ENCODE measurements at places on chromosomes 5 and 9.

DNA sequence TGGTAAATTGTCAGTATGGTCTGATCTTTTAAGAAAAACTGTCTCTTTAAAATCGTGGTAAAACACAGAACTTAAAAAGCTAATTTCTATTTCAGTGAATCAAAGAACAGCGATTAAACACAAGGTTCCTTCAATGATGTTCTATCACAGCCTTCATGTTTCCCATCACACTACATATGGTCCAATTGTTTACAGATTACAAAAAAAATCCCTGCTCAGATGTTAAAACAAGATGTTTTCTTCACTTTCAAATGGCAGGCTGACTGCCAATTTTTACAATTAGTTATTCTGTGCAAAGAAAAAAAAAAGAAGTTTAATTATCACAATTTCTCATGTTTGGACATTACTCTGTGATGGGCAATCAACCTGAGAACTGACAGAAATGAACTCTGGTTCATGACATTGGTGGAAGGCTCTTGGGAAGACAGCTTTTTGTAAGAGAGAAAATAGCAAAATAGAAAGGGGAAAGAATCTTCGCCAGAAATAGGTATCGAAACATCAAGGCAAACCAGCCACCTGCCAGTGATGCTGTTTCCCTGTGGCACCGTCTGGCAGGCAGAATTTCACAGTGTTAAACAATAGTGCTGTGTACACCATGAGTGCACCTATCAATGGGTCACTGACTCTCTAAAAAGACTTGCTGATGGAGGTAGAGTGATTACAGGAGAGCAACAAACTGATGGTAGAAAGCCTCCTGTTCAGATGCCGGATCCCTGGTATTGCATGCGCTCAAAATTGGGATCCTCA, 1020.0 kb upstream of the ARRDC3 start:
- peak; percentile 47 for DNase-seq

DNA sequence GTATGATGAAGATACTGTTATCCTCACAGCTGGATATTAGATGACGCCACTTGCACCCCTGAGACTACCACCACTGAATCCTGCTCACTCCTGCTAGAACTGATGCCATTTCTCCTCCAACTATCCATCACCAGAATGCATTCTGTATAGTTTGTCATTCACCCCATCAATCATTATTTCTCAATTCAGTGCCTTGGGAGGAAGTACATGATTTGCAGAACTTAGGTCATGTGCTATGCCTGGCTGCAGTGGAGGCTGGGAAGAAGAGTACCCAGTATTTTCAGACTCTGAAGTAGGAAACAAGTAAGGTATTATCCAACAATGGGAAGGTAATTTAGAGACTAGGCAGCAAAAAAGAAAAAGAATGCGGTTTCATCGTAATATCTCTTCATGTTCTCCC, 26.2 kb upstream of the HSD17B4 start:
- DNase-seq: no peak

- no peak for DNase-seq
These were observed 76.0 kb upstream of the IFNE start for GRCh38 chr9:21558079-21558478.

- DNase-seq: no peak
These were observed 9.3 kb downstream of the PTGER4 start for GRCh38 chr5:40688996-40689395.

DNA sequence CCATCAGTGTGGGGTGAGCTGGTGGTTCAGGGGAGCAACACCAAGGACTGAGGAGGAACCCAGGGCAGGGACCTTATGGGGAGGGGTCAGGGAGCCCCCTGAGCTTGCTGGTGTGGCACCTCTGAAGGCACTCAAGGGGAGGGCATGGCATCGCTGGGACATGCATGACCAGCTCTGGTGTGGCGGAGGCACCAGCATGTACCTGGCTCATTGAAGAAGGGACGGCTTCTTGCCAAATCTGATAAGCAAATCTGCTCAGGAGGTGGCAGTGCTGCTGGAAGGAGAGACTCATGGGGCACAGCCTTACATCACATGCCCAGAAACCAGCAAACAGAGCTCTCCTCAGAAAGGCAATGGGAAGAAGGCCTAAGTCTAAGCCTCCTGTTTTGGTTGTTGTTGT, 421.8 kb downstream of the SEMA5A start:
- no peak for DNase-seq

DNA sequence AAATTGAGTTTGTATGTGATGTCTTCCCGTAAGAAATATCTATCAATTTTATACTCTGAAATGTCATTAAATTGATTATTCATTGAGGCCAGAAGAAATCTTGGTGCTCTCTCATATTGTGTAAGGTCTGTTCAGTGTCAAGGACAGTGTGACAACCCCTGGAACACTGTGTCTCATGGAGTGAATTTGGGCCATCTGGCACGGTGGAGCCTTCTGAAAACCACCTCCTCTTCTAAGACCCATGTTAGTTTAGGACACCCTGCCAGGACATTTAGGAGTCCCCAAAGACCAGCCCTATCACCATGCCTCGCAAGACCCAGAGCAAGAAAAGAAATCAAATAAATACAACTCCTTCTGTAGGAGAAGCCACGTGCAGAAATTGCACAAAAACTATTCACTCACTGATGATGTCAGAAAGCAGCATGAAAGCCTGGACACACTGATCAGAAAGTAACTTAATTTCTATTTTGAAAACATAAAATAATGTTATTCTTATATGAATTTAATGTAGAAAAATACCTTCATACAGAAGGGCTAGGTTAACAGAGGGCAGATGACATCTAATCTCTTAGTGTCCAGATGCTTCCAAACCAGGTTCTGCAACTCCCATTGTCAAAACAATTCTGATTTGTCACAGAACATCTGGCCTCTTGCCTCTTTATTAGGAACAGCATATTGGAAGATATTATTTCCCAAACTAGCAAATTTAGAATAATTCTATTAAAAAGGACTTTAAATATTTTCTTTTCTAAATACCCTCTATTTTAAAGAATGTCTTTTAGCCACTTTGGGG, 298.8 kb downstream of the NR2F1-AS1 start:
- DNase-seq: peak; percentile 66

DNA sequence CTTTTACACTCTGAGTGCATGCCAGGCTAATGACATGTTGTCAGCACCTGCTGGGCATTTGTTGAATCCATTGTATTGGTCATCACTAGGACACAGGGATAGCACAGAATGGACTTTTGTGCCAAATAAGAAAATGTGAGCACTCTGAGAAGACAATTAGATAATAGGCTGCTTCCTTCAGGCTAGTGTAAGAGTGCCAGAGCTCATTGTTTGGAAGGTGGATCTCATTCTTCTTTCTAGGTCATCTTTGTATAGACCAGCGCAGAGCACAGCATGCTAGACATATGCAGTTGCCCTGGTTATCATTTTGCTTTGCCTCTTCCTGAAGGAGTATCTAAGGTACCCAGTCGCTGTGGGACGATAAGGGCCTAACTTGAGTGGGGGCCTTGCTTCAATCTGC, 493.4 kb upstream of the COX7C start:
- no peak for DNase-seq

DNA sequence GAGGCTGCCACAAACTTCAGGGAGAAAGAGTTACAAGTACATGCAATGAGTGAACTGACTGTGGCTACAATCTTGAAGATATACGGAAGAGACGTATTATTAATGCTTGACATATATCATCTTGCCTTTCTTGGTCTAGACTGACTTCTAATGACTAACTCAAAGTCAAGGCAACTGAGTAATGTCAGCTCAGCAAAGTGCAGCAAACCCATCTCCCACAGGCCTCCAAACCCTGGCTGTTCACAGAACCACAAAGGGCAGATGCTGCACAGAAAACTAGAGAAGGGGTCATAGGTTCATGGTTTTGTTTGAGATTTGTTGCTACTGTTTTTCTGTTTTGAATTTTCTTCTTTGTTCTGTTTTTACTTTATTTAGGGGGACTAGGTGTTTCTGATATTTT, 21.0 kb downstream of the IL7R start:
- DNase-seq: no peak

- DNase-seq: no peak
These were observed 375.0 kb upstream of the CCNH start for GRCh38 chr5:87787625-87788256.

DNA sequence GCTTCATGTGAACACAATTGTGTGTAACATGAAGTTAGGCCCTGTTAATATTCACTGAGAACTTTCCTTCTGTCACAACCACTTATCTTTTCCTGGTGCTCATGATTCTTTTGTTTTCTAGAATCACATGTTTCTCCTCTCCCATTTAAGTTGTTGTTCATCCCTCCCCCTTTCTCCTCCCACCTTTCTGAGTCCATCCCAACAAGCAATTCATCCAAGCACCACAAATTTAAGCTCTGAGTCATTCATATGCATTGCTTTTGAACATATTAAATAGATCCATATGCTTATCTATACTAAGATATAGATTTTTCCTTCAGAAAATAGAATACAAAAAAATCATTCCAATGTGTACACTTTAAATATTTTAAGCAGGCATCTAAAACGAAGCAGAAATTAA, 75.2 kb upstream of the NFIB start:
- DNase-seq: no peak

GRCh38 chr9:134868751-134869553, 11.7 kb upstream of the FCN2 start:
- no peak for DNase-seq

GRCh38 chr9:68669218-68669617, 35.8 kb upstream of the PIP5K1B start:
- no peak for DNase-seq

GRCh38 chr5:126263591-126264184, 159.5 kb upstream of the GRAMD2B start:
- DNase-seq: no peak

DNA sequence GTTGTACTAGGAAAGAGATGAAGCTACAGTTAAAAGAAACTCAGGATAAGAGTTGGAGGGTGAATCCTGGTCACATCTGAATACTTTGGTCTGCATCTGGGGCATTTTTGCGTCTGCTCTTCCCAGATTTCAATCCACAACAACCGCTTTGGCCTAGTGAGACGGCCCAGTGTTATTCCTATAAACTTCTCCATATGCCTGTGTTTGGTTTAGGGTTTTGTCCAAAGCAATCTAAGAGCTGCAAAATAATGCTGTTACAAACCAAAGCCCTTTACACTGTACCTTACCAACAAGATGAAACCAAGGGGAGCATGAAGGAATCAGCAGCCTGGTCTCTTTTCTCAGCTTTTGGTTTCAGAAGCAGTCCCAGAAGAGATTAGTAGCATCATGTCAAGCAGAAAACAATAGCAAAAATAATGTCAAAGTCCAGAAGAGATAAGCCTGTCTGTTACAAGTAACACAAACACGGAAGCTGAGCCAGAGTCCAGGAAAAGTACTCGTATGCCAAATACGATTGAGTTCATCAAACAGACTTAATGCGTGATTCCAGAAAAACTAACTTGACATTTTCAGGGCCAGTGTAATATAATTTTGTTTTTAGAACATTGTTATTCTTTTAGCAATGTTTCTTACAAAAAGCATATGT, 379.9 kb upstream of the ACO1 start:
- DNase-seq: no peak

- no peak for DNase-seq
These were observed 73.7 kb upstream of the PJA2 start for GRCh38 chr5:109483395-109483971.

GRCh38 chr5:143124593-143124992, 278.9 kb downstream of the NR3C1 start:
- DNase-seq: no peak

- no peak for DNase-seq
These were observed 15.4 kb downstream of the IER5L start for GRCh38 chr9:129162497-129163197.

DNA sequence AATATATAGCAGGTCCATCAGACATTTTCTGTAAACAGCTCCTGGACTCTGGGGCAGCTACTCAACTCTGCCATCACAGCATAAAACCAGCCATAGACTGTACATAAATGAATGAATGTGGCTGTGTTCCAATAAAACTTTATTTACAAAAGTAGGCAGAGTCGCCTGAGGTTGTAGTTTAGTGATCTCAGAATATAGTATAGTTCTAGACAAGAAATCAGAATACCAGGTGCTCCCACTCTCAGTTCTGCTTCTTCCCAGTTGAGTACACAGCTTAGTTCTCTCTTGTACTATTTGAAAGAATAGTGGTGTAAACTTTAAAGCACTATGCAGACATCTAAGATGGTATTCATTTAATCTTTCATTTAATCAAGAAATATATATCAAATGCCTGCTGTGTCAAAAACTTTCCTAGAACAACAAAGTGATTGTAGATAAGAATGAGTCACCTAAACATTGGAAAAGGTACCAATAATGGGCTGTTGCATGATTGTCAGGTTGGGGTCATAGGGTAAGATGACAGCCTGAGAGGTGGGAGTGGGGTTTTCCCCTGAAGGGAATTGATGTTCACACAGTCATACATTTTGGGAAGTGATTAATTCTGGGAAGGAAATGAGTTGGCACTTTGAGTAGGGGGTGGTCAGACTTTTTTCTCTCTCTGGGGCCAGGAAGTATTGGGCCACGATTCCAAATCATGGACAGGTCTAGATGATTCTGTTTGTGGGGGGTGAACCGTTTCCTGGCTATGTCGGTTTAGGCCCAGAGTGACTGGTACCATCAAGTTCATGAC, 37.0 kb downstream of the TNFSF8 start:
- no peak for DNase-seq

GRCh38 chr9:962023-962422, 14.4 kb upstream of the DMRT3 start:
- no peak for DNase-seq

DNA sequence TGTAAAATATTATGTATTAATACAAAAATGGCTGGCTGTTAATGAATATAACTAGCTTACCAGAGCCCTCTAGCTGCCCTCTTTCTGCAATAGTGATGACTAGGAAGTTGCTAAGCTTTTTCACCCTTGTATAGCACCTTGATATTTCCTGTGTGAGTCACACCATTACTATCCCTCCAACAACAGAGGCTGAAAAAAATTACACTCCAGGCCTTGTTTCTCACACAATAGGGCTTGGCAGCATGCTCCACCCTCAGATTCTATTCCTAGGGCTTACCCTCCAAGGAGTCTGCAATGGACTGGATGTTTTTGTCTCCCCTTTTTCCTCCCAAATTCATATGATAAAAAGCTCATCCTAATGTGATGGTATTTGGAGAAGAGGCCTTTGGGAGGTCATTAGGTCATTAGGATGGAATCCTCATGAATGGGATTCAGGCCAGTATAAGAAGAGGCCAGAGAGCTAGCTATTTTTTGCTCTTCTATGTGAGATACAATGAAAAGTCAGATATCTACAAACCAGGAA, 184.6 kb upstream of the MAP1B start:
- no peak for DNase-seq

DNA sequence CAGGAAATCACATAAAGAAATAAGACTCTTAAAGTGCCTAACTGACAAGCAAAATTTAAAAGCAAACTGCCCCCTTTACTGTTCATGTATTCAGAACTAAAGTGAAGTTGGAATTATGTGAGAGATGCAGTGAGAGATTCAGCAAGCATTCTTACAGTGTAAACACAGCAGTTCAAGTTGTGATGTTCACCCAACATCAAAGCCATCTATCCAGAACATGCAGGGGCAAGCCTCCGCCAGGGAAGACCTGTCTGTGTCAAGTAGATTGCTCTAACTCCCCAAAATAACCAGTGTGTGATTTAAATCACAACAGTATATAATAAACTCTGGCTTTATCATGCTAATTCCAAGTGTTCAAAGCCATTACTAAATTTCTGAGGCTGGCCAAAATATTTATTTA, 233.3 kb downstream of the BNC2 start:
- no peak for DNase-seq

GRCh38 chr5:173848986-173849596, 39.1 kb upstream of the CPEB4 start:
- DNase-seq: no peak

All from NCI-H1694 (cell line).